ENCODE measurements at places on chromosomes 3 and 15.

- no peak for DNase-seq
These were observed 54.3 kb downstream of the RIOX2 start for GRCh38 chr3:97917813-97918536.

DNA sequence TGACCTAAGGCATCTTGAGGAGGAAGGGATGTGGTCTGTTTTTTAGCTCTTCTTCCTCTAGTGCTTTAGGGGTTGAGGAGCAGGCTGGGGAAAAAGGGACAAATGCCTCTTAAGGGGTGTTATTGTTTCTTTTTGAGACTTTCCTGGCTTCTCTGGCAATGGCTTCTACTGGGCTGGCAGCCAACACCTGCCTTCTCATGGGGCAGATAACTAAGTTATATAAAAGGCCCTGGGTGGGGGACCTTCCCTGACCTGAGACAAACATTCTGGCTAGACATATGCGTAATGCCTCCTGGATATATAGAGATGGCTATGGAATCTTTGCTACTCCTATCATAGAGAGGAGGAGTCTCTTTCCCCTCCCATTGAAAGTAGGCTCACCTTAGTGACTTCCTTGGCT, 179.2 kb upstream of the PROK2 start:
- no peak for DNase-seq

- DNase-seq = no peak
These were observed 1.1 kb upstream of the DNAH1 start for GRCh38 chr3:52315006-52315405.

DNA sequence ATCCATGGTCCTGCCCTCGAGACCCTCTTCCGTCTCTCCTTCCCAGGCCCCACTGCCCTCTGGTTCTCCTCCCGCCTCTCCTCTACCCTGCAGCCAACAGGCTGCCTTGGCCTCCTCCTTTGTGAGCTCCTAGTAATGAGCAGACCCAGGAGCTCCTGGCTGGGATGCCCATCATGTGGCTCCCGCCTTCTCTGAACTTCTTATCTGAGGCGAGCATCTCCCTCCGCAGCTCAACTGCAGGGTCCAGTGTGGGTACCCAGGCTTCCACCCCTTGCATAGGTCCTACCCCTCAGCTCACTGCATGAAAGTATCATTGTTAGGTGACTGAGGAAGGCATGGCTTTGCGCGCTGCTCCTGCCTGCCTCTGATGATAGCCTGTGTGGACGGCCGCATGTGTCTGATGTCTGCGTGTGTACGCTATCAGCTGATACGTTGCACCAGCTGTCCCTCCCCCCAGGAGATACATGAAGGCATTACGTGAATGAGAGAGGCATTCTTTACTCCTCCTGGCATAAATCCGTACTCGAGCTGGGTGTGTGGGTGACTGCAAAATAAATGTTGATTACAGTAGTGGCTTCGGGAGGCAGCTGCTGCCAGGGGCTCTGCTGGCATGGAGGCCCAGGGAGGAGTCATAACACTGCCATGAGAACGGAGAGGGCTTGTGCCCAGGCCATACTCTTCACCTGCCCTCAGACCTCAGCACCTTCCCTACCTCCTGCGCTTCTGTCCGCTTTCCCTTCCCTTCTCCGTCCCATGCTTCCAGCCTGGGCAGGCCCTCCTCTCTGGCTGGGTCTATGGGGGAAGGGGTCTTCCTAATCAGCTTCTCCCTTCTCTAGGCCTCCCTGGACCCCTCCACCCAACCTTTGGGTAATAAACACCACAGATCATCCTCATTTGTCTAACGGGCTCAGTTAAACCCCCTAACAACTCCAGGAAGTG, 48.8 kb downstream of the ZNF710 start:
- no peak for DNase-seq

- no peak for DNase-seq
These were observed 563.5 kb upstream of the TBL1XR1 start for GRCh38 chr3:177760803-177761202.

DNA sequence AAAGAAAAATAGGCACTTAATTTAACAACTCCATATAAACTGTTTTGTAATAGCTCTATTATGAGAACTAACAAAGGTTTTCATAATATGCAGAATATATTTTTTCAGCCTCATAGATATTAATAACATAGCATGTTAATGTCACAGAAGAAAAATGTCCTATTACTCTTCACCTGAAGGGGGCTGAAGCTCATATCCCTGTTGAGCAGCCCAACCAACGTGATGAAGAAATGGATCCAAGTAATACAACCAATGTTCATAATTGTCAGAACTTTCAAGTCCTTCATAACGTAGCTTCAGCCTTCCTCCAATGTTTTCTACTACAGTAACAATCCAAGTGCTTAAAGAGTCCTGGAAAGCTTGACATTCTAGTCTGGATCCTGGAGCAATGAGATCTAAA, 34.5 kb upstream of the STIMATE start:
- DNase-seq = no peak

DNA sequence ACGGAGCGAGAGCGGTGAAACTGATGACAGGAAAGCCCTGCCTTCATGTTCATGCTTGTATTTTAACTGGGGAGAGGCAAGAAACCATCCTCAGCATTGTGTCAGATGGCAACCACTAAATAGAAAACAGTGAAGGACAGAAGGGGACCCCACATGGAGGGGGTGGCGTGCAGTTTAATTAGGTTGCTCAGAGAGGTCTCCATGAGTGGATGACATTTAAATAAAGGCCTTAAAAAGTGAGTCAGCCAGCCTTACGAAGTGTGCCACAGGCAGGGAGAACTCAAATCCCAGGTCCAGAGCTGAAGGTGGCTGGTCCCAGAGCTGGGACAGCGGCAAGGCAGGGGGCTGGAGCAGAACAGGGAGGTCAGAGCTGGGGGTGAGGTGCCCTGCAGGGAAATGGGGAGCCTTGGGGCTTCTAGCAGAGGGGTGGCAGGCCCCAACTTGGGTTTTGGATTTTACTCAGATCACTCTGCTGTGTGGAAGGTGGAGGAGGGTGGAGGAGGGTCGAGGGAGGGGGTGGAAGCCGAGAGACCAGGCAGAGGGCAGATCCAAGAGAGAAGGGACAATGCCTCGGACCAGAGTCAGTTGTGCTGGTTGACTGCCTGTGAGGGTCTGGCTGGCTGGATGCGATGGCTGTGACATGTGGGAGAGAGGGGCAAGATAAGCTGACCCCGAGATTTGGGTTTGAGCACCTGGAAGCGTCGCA, 73.7 kb downstream of the KLF13 start:
- no peak for DNase-seq

DNA sequence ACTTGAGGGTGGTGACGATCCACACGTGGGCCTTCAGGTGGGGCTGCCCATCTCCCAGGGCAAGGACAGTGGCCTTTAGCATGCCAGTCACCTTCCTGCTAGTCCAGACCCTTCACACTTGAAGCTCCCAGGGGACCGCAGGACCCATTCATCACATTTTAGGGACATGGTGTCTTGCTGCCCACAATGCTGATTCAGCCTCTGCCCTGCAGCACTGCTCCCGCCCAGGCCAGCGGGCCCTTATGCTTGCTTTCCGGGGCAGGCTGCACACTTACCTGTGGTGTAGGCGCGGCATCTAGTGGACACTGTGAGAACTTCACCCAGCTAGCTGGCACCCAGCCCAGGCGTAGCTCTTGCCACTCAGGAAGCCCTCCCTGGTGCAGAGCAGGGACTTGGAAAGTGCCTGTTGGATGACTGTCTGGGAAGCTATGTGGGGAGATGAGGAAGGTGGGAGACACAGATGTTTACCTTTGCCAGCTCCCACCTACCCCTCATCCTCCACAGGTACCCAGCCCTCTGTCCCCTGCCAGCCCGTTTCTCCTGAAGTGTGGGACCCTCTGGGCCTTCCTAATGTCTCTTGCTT, 26.3 kb upstream of the NR2C2 start:
- DNase-seq = peak; percentile 58

DNA sequence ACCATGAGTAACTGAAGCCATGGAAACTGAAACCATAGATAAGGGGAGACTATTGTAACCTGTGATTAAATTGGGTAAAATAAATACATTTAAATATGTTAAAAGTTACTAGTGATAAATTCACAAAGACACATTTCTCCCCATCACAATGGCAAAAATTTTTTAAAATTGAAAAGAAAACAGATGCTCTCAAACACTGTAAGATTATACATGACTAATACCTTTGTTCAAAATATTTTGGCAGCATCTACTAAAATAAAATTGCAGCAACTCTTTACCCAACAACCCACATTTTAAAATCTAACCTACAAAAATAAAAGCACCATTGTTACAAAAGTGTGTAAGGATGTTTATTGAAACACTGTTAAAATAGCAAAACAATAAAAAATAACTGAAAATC, 93.3 kb downstream of the CLASP2 start:
- no peak for DNase-seq

- DNase-seq = no peak
These were observed 62.3 kb downstream of the GALK2 start for GRCh38 chr15:49232236-49232806.

DNA sequence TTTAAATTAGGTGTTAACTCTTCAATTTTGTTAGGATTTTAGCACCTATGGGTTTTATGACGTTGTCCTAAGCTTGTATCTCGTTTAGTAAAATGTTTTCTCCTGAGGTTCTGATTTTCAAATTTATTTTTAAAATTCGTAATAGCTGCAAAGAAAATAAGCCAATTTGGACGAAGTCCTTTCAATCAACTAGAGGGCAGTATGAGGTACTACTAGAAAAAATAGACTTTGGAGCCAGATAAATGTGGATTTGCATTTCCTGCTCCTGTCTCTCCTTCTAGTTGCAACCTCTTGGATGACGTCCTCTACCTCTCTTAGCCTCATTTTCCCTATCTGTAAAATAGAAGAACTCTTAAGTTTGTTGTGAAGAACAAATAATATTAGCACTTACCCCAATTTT, 81.1 kb downstream of the SLTM start:
- DNase-seq = no peak

- no peak for DNase-seq
These were observed 21.8 kb upstream of the KLF13 start for GRCh38 chr15:31304751-31305365.

- no peak for DNase-seq
These were observed 78.5 kb upstream of the FAM174B start for GRCh38 chr15:92733934-92734521.

GRCh38 chr15:70569714-70570231, 193.6 kb downstream of the UACA start:
- no peak for DNase-seq

DNA sequence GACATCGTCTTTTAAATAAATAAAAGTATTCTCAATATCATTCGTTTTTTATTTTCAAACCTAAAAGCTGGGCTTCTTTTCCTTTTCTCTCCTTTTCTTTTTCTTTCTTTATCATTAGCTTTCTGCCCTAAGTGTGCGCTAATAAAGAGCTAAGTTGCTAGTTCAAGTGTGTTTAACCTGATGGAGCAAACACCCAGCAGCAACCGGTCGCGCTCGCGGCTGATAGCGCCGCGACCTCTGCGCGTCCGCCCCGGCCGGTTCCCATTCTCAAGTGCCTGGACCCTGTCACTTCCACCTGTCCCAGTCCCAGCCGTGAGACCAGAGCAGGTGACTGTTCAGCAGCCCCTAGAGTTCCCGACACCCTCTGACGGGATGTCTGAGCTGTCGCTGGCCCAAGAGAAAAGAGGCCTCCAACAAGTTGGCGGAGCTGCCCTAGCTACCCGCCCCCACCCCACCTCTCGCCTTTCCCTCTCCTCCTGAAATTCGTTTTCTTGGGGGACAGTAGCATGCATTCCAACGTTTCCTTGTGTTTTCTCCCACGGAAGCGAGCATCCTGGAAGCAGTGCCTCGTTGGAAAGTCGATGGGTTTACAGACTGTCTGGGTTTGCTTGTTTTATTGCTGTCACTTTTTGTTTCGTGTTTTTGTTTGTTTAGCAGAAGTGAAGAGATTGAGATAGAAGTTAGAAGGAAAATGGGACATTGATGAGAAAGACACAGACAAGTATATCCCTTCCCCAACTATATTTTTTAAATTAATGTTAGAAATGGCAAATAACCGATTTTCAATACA, 3.1 kb upstream of the MECOM start:
- no peak for DNase-seq

DNA sequence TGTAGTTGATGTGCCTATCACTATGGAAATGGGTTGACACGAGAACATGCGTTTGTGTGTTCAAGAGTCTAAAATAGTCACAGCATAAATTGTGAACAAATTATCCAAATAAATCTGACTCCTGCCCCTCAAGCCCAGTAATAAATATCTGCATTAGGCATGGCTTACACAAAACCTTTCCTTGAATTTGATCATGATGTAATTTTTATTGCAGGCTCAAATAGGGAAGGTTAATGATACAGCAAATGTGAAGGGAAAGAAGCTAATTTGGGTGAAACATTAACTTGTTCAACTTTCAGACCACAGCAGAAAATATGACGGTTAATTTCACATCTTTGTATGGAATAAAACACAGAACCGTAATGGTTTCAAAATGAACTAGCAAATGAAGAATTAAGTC, 74.6 kb downstream of the WNT5A start:
- no peak for DNase-seq

DNA sequence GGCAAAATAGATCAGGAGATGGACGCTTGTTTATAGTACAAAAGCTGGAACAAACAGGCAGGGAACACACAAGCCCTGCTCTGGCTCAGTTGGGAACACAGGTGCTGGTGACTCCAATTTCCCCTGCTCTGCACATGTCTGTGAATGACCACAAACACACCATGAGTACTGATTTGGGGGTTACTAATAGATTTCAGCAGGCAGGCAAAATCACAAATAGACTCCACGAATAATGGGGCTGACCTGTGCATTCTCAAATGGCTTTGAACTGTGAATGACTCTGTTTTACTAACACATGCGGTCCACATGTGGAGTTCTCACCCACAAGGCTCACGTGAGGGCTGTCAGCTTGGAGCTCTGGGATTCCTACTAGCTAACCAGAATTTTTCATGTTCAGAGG, 3.9 kb downstream of the RTP3 start:
- DNase-seq = no peak

GRCh38 chr3:13161021-13161759, 88.0 kb upstream of the IQSEC1 start:
- DNase-seq = no peak

DNA sequence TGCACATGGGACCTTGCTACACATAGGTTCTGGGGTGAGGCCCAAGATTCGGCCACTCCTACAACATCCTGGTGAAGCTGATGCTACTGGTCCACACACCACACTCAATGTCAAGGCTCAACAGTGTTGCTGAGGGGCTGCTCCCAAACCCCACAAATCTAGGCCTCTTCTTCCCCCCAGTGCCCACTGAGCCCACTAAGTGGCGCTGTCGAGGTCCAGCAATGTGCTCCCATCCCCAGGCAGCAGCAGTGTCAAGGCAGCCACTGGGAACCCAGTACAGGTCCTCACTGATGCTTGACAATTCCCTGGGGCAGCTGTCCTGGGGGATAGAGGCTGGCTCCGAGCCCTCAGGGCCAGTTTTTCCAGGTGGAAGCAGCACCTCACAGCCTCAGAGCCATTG, 21.5 kb downstream of the SCN5A start:
- DNase-seq = no peak

All from left colon (tissue), 2 donors.